ENCODE measurements at places on chromosomes 3 and 15.

GRCh38 chr3:42498034-42498433 is 4.4 kb upstream of the VIPR1 start:
- no peak for DNase-seq

DNA sequence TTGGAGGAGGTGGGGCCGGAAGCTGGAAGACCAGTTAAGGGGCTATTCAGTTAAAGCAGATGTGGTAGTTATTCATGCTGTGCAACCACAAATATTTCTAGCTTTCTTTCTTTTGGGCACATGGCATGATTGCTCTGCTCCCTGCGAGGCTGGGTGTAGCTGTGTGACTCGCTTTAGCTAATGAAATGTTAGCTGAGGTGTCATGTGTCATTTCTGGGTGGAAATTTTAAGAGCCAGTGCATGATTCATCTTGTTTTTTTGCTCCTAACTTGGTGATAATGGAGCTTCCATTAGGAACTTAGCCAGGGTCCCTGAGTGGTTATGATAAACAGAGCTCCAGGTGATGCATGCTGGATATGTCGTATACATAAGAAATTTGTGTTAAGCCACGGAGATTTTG is 300.6 kb downstream of the SATB1 start:
- DNase-seq, result no peak

DNA sequence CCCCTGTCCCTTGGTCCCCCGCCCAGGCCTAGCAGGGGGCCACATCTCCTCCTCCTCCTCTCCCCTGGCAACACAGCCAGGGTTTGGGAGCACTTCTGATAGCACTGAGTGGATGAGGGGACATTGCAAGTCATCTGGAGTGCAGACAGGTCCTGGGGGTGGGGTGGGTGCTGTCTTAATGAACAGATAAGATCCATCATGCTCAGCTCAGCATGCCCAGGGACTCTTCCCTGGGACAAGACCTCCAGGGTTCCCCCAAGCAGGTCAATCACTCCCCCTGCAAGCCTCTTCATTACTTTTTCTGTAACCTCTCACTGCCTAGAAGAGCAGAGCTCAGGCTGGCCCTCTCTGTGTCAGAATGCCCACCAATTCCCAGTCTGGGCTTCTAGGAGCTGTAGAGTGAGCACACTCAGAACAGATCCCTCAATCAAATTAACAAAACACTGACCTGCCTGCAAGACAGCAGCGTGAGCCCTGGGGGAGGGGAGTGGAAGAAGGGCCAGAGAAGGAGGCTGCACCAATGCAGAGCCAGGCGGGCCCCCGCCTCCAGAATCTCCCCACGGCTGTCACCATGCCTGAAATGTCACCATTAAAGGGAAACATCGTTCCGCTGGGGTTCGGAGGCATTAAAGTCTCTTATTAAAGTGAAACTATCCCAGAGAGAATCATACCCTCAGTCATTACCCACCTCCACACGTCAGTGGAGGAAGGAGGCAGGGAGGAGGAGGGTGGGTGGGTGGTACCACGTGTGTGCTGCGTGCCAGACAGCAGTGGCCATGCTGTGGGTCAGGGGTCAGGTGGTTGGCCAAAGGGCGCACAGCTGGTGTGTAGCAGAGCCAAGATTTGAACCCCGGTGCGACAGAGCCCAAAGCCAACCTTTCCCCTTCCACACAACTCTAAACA is 114.7 kb upstream of the LINGO1 start:
- peak; percentile 4 for DNase-seq

DNA sequence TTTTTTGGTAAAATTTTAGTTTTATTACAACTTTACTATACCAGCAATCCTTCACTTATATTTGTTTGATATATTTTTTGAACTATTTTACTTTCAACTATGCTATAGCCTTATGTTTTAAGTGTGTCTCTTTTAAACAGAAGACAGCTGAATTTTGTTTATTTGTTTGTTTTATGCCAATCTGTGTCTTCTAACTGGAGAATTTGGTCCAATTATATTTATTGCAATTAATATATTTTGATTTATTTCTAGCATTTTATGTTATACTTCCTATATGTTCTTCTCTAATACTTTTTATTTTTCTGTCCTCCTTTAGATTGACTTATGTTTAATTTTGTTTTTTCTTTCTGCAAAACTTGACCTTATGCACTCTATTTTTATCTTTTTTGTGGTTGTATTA is 4.9 kb upstream of the MME start:
- no peak for DNase-seq

DNA sequence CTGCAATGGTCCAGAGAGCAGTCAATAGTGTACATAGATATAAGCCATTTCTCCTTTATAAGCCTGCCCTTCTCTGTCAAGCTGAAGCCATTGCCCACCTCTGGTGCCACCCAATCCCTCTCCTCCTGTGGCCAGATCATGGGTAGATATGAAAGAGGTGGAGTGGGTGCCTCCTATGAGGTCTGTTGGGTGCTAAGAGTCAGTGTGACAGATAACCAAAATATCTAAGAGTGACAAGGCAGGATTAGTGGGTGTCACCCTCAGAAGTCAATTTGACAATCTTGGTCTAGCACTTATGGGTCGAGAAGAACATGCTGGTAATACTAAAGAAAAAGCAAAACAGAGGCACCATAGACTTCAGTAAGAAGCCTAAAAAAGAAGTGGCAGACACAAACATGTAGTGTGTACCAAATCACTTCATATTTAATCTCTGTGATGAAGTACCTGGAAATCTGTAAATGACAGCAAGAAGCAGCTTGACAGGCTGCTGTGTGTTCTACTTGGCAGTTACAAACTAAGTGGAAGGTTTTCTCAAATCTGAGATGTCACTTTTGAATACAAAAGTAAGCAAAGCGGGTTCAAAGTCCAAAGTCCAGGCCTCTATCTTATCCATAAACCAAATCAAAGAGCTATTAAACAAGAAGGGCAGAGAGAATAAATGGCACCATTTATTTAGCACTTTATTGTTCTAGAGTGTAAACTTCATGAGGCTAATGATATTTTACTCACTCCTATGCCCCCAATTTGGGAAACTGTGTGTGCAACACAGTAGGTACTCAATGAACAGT is 118.9 kb upstream of the EOMES start:
- no peak for DNase-seq

DNA sequence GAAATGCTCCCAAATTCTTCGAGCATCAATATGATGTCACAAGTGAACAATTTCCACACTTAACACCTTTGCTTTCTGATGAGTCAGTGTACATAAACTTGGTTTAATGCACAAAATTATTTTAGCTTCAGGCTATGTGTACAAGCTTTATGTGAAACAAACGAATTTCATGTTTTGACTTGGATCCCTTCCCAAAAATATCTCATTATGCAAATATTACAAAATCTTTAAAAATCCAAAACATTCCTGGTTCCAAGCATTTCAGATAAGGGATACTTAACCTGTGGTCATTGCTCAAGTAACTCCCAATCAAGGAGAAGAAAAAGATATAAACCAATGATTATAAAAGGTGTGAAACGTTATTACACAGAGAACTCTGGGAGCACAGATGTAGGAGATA is 25.2 kb downstream of the RAB5A start:
- no peak for DNase-seq

GRCh38 chr15:85011160-85011571 is 29.5 kb downstream of the PDE8A start:
- no peak for DNase-seq

GRCh38 chr3:194375473-194376240 is 6.1 kb upstream of the LRRC15 start:
- no peak for DNase-seq

Measured in activated naive CD8-positive, alpha-beta T cell treated with anti-CD3 and anti-CD28 coated beads, Interleukin-2, amount 50 U/mL, for 24 hours (primary cell).